ENCODE measurements at places on chromosomes 11 and 22.
A peak's percentile ranks its signal among the peaks of the same experiment; 100 is the strongest.

GRCh38 chr11:17073370-17074027 is 4.0 kb downstream of the RPS13 start:
- DNase-seq = no peak

DNA sequence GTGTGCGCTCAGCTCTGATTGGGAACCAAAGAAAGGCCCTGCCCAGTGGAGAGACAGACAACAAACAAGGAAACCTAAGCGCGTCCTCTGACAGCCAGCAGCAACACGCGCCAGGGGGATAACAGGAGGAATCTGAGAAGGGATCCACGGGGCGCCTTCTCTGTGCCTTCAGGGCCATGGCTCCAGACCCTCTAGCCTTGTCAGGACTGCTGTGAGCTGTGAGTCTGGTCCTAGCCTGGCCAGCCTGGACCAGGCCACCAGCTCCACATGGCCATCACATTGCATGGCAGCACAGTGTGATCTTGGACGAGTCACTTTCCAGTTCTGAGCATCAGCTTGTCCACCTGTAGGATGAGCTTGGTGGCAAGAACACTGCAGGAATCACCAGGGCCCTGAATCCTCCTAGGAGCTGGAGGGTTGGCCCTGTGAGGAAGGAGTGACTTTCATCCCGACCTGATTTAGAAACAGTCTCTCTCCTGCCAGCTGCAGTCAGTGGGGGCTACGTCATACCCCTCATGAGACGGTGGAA is 11.8 kb upstream of the MGAT3 start:
- no peak for DNase-seq

DNA sequence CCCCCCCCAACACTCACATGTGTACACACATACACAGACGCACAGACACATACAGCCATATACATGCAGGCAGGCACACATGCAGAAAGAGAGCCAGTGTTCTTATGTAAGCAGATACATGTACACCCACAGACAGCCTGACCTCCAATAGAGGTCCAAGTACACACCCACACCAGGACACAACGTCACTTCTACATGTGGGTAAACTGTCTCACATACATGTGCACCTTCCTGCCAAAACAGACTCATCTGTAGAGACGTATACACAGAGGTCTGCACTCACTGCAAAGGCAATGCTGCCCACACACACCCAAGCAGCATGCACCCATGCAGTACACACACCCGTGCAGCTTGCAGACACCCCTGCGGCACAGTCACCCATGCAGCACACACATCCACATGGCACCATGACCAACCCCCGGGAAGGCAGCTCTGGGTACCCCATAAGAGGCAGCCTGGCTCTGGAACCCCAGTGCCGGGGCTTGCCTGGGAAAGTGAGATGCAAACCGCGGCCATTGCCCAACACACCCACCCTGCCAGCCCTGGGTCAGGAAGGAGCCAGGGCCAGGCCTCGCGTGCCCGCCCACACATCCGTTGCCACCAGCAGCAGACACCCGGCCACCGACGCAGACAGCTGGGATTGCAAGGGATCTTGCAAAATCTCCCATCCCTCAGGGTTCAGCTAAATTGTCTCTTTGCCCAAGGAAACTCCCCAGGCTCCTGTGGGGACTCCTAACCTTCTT is 10.1 kb downstream of the CASTOR1 start:
- DNase-seq = peak; percentile 94

GRCh38 chr11:46437122-46437689 is 45.6 kb upstream of the CHRM4 start:
- no peak for DNase-seq
